ENCODE measurements at places on chromosomes 1 and 21.

DNA sequence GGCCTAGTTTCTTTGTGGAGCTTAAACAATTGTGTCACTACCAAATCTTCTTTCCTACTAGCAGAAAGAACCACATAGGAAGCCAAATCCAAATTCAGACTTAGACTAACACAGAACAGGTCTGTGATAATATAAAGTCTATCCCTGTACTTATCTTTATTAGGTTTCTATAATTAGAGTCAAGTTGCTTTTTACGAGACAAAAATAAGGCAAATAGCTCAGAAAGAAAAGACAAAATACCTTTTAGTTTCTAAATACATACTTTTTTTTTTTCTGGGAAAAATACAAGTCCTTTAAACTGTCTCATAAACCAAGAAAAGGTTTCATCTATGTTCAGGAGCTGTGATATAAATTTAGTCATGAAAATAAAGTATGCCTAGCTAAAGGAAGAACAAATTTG lies 78.9 kb upstream of the LBR start:
- DNase-seq: no peak

DNA sequence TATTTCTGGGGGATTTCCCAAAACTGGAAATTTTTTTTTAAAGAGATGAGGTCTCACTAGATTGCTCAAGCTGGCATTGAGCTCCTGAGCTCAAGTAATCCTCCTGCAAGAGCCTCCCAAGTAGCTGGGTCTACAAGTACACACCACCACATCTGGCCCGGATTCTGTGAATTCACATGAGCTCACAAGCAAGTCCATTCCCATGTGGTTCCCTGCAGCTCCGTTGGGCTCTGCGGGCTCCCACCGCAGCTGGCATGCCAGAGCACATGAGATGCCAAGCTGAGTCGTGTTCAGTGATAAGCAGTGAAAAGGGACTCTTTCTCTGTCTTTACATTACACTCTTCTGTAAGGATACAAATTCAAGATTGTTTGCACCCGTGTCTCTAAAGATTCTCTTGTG lies 21.9 kb upstream of the TTF2 start:
- DNase-seq: no peak

- DNase-seq: no peak
Observed at GRCh38 chr1:39085174-39085573, 59.0 kb downstream of the NDUFS5 start.

DNA sequence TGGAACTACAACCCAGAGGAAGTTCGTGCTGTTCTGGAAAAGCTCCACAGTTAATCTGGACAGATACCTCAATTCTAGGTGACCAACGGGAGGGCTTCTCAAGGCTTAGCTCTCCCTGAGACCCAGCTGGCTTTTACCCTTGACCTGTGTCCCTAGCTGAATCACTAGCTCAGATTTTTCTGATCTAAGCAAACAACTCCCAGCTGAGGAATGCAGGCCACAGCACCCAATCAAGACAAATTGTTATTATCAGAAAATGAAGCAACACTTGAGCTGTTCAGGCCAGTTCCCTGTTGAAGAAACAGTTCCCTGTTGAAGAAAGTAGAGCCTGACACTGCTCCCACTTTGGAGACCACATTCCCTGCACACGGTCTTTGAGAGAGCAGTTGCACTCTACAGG lies 16.0 kb downstream of the DIO1 start:
- no peak for DNase-seq

- no peak for DNase-seq
Observed at GRCh38 chr1:53616927-53617326, 122.0 kb downstream of the GLIS1 start.

- DNase-seq: no peak
Observed at GRCh38 chr1:76176000-76176399, 101.5 kb downstream of the ST6GALNAC3 start.

- no peak for DNase-seq
Observed at GRCh38 chr1:204331275-204331674, 28.5 kb downstream of the PLEKHA6 start.

DNA sequence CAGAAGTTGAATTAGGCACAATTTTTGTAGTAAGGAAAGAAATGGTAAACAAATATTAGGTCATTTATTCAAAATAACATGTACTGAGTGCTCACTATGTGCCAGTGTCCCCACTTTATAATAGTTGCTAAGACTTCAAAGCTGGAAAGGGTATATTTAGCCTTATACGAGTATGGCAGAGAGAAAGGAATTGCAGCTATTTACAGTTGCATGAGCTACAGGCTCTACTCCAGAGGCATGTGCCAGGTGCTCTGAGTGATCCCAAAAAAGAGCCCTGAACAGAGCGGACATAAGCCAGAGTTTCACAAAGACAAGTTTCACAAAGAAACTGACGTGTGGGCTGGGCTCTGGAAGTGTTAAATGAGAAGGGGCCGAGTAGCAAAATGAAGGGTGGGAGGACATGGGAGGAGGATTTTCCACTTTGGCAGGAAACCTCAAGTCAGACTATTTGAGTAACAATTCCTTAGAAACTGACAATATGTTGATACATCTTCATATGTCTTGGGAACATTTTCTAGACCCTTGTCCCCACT lies 40.9 kb downstream of the FASLG start:
- no peak for DNase-seq

DNA sequence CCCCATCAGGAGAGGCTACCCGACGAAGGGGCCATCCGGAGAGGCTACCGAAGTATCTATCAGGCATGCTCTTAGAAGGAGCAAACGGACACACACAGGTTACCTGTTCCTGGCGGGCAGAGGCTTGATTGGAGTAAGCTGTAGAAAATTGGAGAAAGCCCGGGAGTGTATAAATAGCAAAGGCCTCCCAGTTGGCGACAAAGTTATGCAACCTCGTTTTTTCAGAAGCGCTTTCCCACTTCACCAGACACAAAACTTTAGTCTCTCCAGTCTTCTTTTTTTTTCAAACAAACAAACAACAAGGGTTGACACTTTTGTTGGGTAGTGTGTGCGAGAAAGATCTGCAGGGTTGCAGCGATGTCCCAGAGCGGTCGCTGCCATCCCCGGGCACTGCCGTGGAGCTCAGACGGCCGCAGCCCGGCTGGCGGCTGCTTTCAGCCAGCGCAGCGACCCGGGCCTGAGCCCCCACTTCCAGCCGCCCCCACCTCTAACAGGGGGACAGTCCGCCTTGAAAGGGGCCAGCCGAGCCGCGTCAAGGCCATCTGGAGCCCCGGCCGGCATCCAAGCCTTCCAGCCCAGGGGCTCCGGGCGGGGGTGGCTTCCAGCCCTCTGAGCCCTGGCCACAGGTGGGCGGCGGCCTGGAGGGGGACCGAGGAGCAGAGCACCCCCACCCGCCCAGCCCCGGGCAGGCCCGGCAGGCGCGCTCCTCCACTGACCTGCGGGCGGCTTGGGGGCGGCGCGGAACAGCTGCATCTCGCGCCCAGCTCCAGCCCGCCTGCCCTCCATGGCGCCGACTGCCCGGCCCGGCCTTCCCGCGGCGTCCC lies 616 bp downstream of the MCOLN3 start:
- DNase-seq: no peak

GRCh38 chr1:203671047-203671446 lies 44.4 kb downstream of the ATP2B4 start:
- DNase-seq: no peak

GRCh38 chr1:183040547-183040971 lies 17.3 kb downstream of the LAMC1 start:
- no peak for DNase-seq

DNA sequence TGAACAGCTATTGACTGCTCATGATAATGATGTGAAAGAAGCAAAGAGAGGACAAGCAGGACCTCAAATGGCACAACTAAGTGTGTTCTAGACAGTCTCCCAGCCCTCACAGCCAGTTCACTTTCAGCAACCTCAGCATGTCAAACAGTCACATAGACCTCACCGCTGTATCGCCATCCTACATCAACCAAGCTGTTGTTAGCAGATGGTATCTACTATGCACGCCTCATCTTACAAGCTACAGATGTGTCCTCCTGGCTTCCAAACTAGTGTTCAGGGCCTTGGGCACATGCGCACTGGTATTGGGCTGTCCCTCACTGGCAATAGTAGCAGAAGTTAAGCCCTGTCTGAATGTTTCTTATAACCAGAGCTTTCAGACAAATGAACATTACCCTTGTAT lies 28.4 kb downstream of the EVI5 start:
- no peak for DNase-seq

GRCh38 chr1:223129229-223129901 lies 13.7 kb downstream of the TLR5 start:
- no peak for DNase-seq

GRCh38 chr1:239308701-239309333 lies 77.6 kb upstream of the CHRM3 start:
- DNase-seq: no peak

GRCh38 chr1:56137521-56138505 lies 441.6 kb downstream of the PLPP3 start:
- no peak for DNase-seq

GRCh38 chr1:231312432-231312788 lies 25.2 kb downstream of the EXOC8 start:
- DNase-seq: no peak

DNA sequence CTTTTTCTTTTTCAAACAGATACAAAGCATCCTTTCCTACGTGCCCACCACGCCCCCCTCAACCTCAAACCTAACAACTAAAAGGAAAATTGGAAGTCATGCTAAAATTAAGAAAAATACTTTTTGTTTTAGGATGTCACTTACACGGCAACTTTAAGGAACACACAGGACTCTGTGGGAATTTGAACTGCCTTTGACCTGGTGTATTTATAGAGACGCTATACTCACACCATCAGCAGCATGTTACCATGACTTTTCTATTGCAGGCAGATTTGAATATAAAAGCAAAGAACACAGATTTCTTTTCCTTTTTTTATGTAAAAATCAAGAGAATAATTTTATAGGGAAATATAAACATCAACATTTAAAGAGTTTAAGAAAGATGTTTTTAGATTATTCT lies 198.2 kb downstream of the SIPA1L2 start:
- DNase-seq: no peak

DNA sequence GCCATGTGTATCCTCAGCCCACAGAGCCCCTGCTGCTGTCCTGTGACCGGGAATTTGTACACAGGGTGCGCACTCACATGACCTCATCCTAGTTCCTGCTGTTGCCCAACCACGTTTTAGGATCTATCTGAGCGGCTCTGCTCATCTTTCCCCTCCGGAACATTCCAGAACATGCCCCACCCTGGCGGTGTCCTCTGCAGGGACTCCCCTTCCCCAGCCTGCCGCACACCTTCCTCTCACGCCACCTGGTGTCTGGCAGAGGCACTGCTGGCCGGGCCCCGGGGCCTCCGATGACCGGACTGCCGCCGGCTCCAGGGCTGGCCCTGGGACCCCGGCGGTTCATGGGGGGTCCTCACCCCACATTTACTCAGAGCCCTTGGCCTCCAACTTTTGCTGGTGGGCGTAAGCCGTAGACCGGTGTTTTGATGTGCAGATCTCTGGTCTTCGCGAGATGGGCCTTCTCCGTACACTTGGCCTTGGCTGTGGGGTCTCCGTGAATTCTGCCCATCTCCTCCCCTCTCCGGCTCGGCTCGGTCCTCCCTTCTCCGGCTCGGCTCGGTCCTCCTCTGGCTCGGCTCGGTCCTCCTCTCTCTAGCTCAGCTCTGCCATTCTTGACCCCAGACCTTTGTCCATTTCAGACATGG lies 29.5 kb downstream of the ARHGEF16 start:
- DNase-seq: no peak

DNA sequence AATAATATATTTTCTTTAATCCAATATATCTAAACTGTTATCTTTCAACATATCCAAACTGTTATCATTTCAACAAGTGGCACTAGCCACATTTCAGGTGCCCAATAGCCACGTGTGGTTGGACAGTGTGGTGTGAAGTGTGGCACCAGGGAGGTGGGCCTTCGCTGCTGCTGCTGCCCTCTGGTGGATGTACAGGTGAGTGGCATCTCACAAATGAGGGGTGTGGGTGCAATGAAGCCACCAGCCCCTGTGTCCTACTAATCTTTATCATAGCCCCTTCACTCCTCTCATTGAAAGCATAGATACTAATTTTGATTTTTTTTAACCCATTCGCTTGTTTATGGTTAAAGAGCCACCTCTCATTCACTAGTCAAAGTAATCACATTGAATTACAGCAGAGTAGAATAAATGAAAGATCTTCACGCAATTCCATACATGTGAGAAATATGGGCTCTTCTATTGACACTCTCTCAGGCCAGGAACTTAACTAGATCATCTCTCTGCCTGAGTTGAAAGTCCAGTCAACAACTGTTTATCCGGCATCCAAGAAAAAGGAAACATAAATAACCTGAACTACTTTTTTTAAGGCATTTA lies 499.2 kb downstream of the OMA1 start:
- DNase-seq: no peak

- no peak for DNase-seq
Observed at GRCh38 chr1:157520386-157520935, 31.9 kb downstream of the FCRL5 start.

- DNase-seq: no peak
Observed at GRCh38 chr1:59814901-59815825, at the start of gene HOOK1. TSS of gene HOOK1 (plus strand) at chr1:59814949. CDS start at chr1:59815118, 169 bp downstream.

Measured in NCI-H1436 treated with DMSO at 0.1 percent for 48 hours (cell line).